ENCODE measurements at places on chromosomes 2 and 18.

DNA sequence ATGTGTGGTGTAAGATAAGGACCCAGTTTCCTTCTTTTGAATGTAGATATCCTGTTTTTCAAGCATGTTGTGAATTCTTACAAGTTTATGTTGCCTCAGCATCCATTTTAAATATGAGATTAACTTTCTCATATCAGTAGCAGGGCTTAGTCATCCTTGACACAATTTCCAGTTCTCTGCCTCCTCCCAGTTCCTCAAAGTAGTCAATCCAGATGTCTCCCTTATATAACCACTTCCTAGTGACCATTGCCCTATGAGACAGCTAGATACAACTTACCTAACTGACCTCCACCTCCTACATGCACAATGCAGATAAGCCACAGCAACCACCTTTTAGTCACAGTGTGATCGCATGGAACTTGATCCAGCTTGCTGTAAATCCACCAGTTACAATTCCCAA, 269.2 kb upstream of the ZNF521 start:
- no peak overlapping the region for H3K4me3 ChIP-seq
- no peak for DNase-seq
- no peaks in the 10 kb centered on the region for H3K4me1 ChIP-seq
- no peak overlapping the region for H3K27ac ChIP-seq
- no peaks in the 10 kb centered on the region for H3K27me3 ChIP-seq

DNA sequence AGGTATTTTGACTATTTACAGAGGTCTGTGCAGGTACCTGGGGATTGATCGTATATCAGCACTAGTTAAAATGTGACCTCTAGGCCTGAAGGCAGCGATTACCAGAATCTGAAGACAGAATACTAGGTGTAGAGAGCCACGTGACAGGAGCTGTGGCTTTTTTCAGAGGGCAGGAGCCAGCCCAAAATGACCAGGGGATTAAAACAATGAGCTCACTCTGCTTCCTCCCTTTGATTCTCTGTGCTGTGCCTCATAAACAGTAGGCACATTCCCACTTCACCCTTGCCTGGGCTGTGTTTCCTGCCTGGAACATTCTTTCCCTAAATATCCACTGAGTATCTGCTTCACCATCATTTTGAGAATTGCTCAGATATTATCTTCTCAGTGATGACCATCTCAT, 15.2 kb downstream of the ITGAV start:
- no peaks in the 10 kb centered on the region for H3K27me3 ChIP-seq
- no peak for DNase-seq
- no peaks in the 10 kb centered on the region for H3K4me1 ChIP-seq
- H3K36me3 ChIP-seq = no peaks in the 10 kb centered on the region

GRCh38 chr2:240284503-240285259, 144.2 kb upstream of the OTOS start:
- H3K4me3 ChIP-seq = no peak overlapping the region
- no peaks in the 10 kb centered on the region for H3K36me3 ChIP-seq
- H3K4me1 ChIP-seq = no peaks in the 10 kb centered on the region

GRCh38 chr2:2699121-2699505, 368.0 kb upstream of the MYT1L start:
- H3K36me3 ChIP-seq = no peaks in the 10 kb centered on the region
- H3K27me3 ChIP-seq = peaks cover 10% of the 10 kb centered on the region
- no peaks in the 10 kb centered on the region for H3K4me1 ChIP-seq
- no peak overlapping the region for H3K27ac ChIP-seq
- DNase-seq = no peak

DNA sequence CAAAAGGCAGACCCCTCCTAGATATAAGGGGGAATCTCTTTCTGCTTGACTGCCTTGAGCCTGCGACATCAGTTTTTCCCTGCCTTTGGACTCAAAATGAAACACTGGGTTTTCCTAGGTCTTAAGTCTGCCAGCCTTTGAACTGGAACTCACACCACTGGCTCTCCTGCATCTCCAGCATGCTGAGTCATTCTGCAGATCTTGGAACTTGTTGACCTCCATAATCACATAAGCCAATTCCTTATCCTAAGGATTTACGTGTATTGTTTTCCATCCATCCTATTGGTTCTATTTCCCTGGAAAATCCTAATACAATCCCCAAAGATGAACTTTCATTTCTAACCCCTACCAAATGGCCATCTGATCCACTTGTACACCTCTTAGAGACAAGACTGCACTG, 88.0 kb downstream of the AFF3 start:
- H3K36me3 ChIP-seq = no peaks in the 10 kb centered on the region
- DNase-seq = no peak
- H3K4me1 ChIP-seq = no peaks in the 10 kb centered on the region
- no peak overlapping the region for H3K4me3 ChIP-seq

- no peak for DNase-seq
- H3K36me3 ChIP-seq = no peaks in the 10 kb centered on the region
- peaks cover 17% of the 10 kb centered on the region for H3K4me1 ChIP-seq
These were observed 1.3 kb upstream of the TRIB2 start for GRCh38 chr2:12715258-12716031.

DNA sequence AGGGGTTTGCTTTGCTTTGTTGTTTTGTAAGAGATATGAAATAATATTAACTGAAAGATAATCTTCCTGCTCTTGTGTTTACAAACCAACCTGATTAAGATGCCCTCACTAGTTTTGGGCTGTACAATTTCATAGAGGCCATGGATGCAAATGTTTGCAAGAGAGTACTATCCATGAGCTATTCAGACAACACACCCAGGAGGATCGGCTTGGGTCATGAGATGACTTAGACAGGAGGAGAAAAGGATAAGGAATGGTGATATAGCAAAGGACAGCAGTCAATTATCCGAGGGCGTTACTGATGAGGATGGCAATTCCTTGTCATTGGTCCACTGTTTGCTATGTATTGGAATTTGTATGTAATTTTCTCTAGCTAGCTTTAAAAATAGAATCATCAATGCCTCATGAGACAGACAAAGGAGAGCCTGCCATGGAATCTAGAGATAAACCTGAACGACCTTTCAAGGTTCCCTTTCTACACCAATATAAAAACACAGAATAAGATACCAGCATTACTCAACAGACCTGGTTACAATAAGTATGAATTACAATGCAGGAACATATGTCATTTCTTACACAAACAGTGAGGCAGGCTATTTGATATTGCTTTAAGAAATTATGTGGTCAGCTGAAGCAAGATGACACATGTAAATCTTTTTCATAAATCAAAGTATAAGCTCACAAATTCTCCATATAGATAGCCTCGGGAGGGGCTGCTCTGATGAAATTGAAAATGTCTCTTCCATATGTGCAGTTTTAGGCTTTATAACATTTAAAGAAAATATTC, 54.4 kb upstream of the SOS1 start:
- H3K27ac ChIP-seq = no peak overlapping the region
- H3K4me3 ChIP-seq = no peak overlapping the region
- H3K27me3 ChIP-seq = no peaks in the 10 kb centered on the region
- DNase-seq = no peak
- no peaks in the 10 kb centered on the region for H3K36me3 ChIP-seq

DNA sequence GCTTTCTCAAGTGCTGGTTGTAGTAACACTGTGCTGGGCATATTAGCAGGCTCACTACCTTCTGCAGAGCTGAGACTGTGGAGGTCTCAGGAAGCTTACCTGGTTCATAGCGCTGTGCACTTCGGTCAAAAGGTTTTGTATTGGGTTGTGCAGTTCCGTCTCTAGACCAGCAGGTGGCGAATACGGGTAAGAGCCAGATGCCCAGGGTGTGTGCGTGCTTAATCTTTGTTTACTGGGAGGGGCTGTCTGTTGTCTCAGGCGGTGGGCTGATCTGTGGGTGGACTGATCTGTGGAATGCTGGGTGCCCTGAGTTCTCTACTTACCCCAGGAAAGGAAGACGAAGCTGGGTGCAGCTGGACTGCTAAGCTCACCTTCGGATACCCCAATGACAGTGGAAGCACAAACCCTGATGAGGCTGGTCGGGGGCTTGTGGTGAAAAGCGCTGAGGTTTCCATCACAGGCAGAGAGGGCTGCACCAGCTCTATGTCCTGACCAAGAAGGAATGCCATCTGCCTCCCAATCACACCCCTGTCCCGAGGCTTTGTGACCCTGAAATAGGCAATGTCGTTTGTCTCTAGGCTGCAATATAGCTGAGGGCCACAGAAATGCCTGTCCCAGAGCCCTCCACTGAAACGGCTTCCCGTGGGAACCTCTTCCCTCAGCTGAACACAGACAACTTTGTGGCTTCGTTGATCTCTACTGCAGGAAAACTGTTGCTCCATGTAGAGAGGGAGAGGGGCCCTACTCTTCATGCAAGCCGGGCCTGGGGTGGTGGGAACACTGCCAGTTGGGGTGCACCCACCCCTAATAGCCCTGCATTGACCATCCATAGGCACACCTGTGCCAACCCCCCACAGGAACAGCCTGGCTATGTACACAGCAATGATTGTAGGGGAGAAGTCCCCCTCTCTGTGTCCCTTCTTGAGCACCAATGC, 45.9 kb upstream of the FAM117B start:
- H3K27me3 ChIP-seq = no peaks in the 10 kb centered on the region
- DNase-seq = peak; percentile 24
- H3K36me3 ChIP-seq = no peaks in the 10 kb centered on the region
- no peaks in the 10 kb centered on the region for H3K4me1 ChIP-seq
- H3K27ac ChIP-seq = no peak overlapping the region

DNA sequence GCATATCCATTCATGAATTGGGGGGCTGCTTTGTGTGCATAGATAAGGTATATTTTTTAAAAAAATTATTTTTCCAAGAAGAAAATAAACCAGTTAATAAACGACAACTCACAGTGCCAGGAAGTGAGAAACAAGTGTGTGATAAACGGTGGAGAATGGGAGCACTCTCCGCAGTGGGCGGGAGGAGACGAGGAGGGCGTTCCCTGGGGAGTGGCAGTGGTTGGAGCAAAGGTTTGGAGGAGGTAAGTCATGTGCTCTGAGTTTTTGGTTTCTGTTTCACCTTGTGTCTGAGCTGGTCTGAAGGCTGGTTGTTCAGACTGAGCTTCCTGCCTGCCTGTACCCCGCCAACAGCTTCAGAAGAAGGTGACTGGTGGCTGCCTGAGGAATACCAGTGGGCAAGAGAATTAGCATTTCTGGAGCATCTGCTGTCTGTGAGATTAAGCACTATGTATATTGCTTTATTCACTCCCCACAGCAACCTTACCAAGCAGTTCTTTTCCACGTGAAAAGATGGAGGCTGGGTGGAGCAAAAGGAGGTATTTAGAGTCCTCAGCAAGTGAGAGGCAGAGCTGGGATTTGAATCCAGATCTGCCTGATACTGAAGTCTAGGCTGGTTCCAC, 27.0 kb upstream of the CASP8 start:
- H3K36me3 ChIP-seq = no peaks in the 10 kb centered on the region
- H3K4me3 ChIP-seq = peak overlapping the region; percentile 7
- peak overlapping the region; percentile 68 for H3K27ac ChIP-seq
- H3K27me3 ChIP-seq = no peaks in the 10 kb centered on the region
- H3K4me1 ChIP-seq = no peaks in the 10 kb centered on the region

DNA sequence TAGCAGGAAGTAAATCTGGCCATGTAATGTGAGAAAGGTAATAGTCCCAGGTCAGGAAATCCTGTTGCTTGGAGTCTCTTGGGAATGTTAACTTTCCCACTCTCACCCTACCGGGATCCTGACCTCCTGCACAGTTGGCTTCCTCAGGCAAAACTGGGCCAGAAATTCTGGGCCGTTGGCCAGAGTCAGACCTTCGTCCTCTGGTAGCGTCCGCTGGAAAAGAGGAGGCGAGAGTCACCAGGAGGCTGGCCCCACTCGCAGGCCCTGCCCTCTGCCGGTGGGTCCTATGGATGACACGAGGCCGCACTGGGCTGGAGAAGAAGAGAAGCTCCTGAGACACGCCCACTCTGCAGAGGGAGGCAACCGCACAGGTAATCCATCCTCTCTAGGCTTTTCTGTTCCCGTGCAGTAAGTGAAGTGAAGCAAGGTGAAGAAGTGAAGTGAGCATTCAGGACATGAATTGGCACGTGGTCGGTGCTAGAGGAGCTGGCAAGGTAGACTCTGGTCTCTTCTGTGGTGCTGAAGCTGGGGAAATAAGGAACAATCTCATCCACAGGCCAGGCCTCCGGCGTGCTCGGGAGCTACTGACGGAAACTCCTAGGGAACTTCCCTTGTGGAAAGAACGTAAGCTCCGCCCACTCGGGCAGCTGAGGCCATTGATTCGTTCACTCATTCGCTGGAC, 182.7 kb upstream of the GLI2 start:
- DNase-seq = peak; percentile 91
- H3K27me3 ChIP-seq = no peaks in the 10 kb centered on the region
- no peaks in the 10 kb centered on the region for H3K36me3 ChIP-seq
- peak overlapping the region; percentile 17 for H3K4me3 ChIP-seq
- H3K27ac ChIP-seq = peak overlapping the region; percentile 84

Data from breast epithelium (tissue), 4 donors.